ENCODE measurements at places on chromosomes 13 and 19. TPM values are rescaled to one million over a fixed set of nuclear protein-coding genes. Genes with fewer than 3 reads are reported as not detected.

CACNG7 gene
- total RNA-seq: not detected

ZNF726 gene
- 1.2 TPM for total RNA-seq

KCNC3 gene
- total RNA-seq: not detected

RXFP2 gene
- not detected for total RNA-seq

MYBPC2 gene
- not detected for total RNA-seq

EGLN2 gene
- total RNA-seq: 112 TPM

SPACA4 gene
- total RNA-seq: not detected

ZNF177 gene
- total RNA-seq: 1.5 TPM
